Kidney (tissue), 22 donors: ENCODE measurements at places on chromosomes 12 and 14. TPM values are rescaled to one million over a fixed set of nuclear protein-coding genes. Genes with fewer than 3 reads are reported as not detected.

The ADCY4 gene
- 57.5 TPM for total RNA-seq

The TAS2R8 gene
- total RNA-seq: not detected

DNA sequence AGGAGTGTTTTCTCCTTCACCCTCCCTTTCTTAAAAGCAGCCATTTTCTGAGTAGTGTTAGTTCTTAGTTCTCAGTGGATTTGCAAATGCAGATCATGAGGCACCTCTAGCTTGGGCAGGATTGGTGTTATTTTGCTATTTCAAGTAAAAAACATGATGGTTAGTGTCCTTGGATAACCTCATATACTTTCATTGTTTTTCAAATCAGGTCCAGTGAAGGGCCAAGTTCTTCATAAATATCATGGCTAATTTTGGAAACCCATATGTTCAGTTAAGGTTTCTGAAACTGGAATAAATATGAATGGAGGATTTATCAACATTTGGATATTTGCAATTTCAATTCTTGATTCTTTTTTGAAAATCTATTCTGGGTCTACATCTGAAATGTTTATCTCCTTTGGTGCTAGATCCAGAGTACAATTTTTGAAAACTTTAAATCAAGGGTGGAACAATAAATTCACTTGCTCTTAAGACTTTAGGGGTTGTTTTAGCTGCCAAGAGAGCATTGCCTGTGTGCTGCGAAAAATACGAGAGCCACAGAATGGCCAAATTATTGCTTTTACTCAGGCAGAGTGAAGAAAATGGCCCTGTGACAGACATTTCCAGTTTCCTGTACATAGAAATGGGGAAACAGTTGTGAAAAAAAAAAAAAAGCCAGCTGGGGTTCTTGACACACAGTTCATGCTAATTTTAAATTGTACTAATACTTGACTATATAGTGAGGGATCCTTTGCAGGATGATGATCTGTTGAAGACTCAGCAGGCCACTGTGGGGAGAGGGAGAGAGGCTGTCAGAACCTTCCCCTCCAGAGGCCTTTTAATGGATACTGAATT, 104.6 kb downstream of the BICD1 start:
- DNase-seq: no peak

The SOX5 gene
- total RNA-seq: 10.8 TPM

DNA sequence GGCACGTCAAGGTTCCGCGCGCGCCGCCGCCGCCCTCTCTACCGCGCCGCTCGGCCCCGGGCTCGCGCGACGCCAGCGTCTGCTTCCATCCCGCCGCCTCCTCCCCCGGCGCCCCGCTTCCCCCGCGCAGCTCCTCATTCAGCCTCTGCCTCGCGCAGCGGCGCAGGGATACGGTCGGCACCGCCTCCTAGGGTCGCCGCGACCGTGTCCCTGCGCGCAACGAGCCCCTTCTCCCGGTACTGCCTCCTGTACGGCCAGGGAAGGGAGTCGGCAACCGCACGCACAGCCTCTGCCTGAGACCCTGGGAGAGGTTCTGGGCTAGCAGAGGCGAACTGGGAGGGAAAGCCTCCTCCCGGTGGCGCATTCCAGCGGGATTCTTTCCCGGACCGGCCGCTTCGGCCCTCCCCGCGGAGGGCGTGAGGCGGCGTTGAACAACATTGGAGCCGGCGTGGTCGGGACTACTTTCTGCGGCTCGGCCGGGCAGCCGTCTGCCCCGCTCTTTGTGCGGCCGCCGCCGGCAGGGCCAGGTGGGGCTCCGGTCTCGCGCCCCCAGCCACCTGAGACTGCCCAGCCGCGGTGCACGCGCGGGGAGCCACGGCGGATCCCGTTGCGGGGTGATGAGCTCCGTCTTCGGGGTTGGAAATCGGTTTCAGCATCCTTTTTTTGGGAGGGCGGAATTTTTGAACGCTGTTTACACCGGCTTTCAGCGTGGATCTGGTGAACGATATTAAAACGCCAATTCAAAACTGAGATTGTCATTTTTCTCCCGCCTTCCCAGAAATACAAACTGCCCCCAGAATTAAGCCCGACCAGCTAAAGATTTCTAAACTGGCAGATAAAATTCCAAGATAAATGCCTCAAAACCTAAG, at the start of gene LRP6:
TSS of gene LRP6 (minus strand) at position 172 of the 869 bp plus-strand sequence. CDS start 309 bp downstream, outside the sequence.
- DNase-seq: peak; percentile 96

The GATC gene
- 39.4 TPM for total RNA-seq

The OR10P1 gene
- total RNA-seq: not detected

DNA sequence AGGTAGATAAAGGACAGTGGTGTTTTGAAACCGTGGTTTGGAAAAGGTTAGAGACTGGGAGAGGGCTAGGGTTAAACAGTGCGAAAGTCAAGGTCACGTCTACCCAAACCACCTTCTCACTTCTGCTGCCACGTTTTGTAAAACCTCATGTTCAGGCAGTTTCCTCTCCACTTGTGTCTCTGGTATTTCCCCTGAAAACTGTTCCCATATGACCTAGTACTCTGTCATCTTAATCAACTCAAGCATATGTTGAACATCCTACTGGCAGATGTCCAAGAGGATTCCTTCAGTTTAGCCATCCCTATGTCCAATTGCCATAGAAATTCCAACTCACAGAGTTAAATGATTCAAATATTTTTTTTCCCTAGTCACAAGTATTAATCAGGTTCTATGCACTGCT, 17.4 kb downstream of the CLEC4C start:
- DNase-seq: peak; percentile 7

DNA sequence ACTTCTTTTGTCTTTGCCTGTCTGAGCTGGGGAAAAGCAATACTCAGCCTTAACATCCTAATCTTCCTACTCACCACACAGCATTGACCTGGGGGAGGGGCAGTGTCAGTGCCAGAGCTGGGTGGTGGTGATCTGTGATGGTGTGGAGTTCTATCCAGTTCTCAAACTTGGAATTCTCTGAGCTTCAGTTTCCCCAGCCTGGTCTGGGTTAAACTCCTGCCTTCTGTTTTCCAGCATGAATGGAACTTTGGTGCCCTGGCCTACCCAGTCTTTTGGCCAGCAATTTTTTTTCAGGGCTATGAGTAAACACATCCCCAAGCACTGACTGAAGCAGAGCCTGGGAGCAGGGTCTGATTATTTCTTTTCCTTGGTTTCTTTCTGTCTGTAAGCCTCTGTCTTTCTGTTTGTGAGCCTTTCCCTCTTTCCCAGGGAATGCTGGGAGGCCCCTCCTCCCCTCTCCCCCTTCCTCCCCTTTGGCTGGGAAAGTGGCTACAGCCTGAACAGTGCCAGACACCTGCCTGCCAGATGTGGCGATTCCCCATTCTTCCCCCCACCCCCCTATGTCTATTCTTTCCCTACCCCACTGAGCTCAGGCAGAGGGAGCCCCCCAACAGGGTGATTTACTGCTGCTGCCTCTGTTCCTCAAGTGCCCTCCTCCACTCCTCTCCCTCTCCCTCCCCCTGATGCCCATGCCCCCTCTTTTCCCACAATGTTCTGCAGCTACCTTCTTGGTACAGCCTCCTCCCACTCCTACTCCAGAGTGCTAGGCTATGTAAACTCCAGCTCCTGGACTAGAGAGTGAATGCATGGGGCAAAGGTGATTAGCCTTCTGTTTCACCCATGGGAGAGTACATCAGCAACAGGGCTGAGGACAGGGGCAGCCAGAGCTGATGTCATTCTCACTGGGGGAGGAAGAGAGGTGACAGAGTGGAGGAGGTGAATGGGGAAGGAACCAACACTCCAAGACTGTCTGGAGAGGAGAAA, 11.1 kb downstream of the GPR84 start:
- peak; percentile 68 for DNase-seq

The MAP3K9 gene
- 8.3 TPM for total RNA-seq

The POMT2 gene
- 34.7 TPM for total RNA-seq

DNA sequence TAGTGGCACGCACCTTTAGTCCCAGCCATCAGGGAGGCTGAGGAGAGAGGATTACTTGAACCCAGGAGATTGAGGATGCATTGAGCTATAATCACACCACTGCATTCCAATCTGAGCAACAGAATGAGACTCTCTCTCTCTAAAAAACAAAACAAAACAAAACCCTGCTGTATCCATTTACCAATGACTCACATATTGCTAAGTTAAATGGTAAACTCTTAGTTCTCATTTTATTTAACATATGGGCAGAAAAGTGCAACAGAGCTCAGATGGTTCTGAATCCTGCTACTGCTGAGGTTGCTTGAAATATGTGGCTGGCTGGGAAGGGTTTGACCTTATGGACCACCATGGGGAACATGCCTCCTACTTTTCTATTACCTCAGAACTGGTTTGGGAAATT, 33.7 kb upstream of the CCNT1 start:
- DNase-seq: no peak

The ATL1 gene
- total RNA-seq: 5.9 TPM

The LGR5 gene
- total RNA-seq: 0.19 TPM

DNA sequence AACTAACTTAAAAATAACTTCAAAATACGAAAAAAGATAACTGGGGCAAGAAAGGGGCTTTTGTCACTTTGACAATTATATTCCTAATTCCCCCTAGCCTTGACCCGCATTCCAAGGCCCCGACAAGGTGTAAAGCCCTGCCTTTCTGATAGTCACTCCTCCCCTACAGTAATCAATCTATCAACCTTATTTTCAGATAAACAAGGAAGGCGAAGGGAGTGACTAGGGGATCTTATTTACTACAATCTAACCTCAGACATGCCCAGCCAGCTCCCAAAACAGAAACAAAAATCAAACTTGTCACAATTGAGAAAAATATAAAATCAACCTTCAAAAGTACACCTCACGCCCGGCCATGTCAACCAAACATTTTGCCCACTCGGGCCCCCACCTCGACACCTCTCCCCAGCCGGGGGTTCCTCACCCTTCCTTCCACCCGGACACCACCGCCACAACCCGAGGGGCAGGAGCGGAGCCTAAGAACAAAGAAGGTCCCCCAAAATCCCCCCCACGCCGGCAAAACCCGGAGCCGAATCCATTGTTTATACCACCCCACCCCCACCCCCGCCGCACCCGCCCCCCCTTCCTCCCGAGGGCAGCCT, 562 bp downstream of the ZFYVE1 start:
- DNase-seq: no peak

The CCDC184 gene
- 2.0 TPM for total RNA-seq

- DNase-seq: no peak
These were observed 48.4 kb downstream of the ELK3 start for GRCh38 chr12:96242597-96242996.

The KIF26A gene
- total RNA-seq: 12.3 TPM

The ST8SIA1 gene
- 4.7 TPM for total RNA-seq

DNA sequence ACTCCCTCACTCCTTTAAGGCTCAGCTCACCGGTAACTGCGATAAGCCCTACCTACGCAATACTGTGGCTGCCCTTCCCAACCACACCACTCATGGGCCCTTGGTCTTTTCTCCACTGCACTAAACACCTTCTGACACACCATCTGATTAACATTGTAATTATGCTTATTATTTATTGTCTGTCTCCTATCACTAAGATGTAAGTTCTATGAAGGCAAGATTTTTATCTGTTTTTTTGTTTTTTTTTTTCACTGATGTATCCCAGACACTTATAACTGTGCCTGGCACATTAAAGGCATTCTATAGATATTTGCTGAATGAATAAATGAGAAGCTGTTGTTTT, 34.2 kb upstream of the PYGL start:
- DNase-seq: no peak

GRCh38 chr12:3215410-3215975, 138.3 kb downstream of the TSPAN9 start:
- DNase-seq: no peak

DNA sequence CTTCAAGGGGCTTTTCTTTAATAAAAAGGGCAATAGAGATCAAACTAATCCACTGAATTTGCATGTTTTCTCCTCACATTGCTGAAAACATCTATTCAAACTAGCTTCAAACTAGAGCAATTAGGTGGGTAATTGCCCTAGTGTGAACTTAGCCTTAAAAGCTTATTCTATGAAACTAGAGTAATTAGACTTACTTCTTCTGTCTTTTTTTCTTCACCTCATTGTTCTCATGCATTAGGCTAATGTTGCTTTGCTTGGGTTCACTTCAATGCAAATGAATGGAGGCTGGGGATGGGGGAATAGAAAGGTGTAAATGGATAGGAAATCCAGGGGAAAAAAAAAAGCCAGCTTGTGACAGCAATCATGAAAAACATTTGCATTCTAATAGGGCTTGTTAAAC, 414.8 kb upstream of the LMO3 start:
- DNase-seq: no peak
